ENCODE measurements at places on chromosomes 16 and 17.

DNA sequence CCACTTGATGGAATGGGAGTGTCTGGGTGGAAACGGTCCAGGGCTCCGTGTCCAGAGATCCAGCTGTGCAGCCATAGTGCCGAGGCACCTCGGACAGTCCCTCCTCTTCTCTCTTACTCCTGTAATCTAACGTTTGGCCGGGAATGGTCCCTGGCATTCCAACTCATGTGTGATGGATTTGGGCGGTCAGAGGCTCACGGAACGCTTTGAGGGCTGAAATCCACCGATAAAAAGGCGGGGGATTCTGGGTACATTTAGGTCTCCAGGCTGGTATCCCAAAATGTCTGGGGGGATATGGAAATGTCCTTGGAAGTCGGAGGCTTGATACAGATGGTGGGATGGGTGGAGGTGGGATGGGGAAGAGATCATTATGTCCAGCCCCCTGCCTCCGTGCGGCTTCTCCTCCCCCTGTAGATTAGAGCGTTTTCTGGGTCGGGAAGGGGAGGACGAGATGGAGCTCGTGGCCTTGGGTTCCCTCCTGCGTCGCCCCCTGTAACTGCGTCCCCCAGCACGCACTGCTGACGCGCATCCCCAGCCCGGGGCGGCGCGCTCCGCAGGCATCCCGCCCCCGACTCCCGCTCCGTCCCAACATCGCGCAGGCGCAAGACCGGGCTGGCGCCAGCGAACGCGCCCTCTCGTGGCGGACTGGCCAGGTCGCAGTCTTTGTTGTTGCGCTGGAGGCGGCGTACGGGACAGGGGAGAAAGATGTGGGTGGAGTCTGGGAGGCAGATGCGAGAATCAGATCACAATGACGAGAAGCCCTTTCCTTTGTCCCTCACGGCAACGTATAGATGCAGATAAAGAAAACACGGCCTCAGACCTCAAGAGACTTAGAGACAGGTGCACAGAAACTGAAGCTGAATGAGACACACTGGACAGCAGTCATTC, 4.5 kb upstream of the SGCA start:
- peak; percentile 96 for DNase-seq

DNA sequence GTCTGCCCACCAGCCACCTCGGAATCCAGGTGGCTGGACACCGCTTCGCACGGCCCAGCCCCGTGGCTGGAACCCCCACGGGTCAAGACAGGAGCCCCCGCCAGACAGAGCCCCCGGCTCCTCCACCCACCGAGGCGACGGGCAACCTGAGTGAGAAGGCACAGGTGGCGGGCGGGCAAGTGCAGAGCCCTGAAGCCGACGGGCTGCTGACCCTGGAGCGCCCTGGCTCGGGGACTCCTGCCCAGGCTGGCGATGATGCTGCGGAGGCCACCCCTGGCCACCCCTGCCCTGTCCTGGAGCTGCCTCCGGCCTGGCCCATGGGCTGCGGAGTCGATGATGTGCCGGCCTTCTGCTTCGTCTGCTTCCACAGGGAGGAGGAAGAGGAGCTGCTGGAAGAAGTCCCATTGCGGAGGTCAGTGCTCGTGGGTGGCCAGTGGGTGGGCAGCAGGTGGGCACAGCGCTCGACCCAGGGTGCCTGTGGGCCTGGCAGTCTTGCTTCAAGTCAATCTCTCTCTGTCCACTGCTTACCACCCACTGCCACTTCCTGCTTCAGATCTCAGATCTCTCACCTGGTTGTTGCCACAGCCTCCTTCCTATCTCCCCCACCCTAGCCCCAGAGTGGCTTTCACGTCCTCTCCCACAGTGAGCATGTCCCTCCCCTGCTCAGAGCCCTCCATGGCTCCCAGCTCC, 33.1 kb upstream of the SBK1 start:
- DNase-seq, result no peak

DNA sequence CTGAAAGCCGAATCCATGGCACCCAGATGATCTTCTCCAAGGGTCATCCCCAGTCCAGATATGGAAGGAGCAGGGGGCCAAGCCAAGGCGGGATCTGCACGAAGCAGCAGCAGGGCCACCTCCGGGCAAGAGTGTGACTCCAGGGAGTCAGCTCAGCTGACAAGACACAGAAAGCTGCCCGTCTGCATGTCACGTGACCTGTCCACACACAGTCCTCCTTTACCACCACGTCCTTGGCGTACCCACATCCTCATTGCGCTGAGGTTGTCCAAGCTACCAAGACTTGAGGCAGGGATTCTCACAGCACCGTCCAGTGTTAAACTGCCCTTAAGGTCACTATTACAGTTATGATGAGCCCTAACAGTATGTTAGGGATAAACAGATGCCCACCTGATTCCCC, 11.3 kb upstream of the CYTH1 start:
- DNase-seq, result no peak

GRCh38 chr17:2179615-2180295, 123.8 kb downstream of the SMG6 start:
- no peak for DNase-seq

- no peak for DNase-seq
These were observed 121.3 kb downstream of the RAB11FIP4 start for GRCh38 chr17:31512796-31513195.

DNA sequence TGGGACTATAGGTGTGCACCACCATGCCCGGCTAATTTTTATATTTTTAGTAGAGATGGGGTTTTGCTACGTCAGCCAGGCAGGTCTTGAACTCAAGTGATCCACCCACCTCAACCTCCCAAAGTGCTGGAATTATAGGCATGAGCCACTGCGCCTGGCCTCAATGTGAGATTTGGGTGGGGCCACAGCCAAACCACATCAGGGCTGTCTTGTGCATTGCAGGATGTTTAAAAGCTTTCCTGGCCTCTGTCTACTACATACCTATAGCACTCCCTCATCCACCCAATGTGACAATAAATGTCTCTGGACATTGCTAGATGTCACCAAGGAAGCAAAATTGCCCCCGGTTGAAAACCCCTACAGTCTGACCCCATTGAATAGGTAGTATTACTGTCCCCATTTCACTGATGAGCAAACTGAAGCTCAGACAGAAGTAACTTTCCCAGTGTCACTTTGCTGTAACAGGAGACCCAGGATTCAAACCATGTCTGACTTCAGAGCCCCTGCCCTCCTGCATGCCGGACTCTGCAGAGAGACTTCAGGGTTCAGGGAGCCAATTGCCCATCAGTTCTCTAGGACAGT, 3.6 kb upstream of the MAP3K14 start:
- DNase-seq, result peak; percentile 37

DNA sequence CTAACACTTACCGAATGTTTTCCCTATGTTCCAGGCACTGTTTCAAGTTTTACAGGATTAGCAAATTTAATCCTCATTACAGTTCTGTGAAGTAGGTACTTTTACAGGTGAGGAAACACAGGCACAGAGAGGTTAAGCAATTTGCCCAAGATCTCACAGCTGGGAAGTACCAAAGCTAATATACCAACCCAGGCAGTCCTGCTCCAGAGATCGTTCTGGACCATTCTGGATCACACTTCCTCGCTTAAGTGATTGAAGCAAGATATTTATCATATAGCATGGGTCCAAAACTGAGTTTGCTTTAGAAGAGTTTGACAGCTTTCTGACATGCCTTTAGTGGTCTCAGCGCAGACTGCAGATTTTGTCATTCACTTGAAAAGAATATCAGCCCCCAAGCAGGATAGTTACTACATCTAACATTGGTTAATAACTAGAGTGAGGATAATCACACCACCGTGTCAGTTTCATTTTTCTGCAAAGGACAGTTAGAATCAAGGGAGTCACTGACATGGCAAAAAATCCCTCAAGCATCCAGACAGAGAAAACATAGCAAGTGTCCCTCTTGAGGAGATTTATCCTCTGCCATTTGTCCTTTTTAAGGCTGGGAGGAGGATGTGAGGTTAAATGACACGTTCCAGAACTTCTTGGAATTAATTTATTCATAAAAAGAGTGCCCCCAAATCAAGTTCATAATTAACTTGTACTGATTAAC, 5.1 kb downstream of the HS3ST3B1 start:
- no peak for DNase-seq

GRCh38 chr16:75336521-75336920, 85.1 kb upstream of the BCAR1 start:
- no peak for DNase-seq

- no peak for DNase-seq
These were observed at the start of gene KRT23 for GRCh38 chr17:40937384-40937819. TSS of gene KRT23 (minus strand) at chr17:40937646. CDS start at chr17:40936603, 1,043 bp downstream.

GRCh38 chr17:10285896-10286295, 86.9 kb downstream of the MYH13 start:
- DNase-seq, result no peak

DNA sequence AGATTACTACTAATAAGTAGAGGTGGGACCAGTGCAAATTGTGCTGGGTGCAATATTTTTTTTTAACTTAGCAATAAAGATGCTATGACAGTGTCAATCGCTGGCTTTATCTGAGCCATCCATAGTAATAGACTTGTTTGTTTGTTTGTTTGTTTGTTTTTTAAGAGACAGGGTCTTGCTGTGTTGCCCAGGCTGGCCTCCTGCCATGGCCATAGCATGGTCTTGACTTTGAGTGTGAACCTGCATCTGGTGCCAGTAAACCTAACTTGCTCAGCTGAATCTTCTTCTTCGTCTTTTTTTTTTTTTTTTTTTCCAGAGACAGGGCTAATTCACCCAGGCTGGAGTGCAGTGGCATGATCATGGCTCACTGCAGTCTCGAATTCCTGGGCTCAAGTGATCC, 46.6 kb downstream of the ZNRF1 start:
- DNase-seq, result no peak

DNA sequence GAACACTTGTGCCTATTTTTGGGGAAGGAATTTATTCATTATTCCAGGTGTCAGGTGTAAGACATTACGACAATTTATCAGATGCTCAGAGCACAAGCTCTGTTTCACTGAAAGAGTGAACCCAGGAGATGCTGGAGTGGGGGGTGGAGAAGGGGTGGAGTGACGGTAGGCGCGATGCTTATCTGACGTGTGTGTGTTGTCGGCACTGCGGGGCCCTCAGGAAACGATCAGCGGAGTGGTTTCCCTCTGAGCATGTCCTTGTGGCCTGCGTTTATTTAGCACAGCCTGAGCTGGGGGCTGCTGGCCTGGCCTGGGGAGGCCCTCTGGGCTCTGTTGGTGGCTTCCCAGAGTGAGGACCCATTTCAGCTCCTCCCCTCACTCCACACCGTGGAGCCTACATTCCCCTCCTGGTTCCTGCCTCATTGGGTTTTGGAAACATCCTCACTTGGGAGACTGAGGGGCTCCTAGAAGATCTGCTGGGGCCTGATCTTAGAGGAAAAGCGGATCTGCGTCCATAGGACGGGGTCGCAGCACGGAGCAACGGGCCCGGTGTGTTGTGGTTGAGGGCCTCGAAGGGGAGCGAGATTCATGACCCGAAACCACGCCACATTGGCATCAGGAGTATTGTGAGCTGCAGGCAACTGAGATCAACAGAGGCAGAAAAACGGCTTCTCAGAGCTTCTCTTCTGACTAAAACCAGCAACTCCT, 19.0 kb upstream of the GNG13 start:
- DNase-seq, result peak; percentile 48

DNA sequence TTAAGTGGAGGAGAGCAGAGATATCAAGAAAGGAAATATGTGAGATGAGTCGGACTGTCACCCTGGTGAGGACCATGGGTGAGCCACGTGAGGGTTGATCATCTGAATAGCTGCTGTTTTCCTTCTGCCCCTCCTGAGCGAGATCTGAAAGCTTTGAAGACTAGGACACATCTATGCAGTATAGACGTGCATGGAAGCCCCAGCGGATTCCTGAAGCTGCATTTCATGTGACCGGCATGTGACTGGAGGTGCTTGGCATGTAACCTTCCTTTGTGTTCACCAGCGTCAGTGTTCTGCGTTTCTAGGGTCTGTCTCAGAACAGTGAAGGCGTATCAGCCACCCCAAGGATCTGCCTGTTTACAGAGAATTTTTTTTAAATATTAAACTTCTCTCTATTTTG, 75.1 kb downstream of the MSI2 start:
- DNase-seq, result no peak

DNA sequence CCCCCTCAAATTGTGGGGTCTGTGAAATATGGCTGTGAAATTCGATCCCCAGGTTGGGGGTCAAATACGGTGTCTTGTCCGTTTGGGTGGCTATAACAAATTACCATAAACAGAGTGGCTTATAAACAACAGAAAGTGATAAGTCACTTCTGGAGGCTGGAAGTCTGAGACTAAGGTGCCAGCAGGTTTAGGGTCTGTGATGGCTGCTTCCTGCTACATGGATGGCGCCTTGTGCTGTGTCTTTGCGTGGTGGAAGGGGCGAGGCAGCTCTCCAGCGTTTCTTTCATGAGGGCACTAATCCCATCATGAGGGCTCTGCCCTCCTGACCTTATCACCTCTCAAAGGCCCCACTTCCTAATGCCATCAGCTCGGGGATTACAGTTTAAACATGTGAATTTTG, 120.0 kb downstream of the IRF8 start:
- no peak for DNase-seq

- DNase-seq, result no peak
These were observed 46.5 kb downstream of the SDR42E1 start for GRCh38 chr16:81964808-81965207.

GRCh38 chr16:17177959-17178905, 292.5 kb downstream of the XYLT1 start:
- no peak for DNase-seq

GRCh38 chr16:27781195-27781524, 231.2 kb downstream of the KATNIP start:
- no peak for DNase-seq

DNA sequence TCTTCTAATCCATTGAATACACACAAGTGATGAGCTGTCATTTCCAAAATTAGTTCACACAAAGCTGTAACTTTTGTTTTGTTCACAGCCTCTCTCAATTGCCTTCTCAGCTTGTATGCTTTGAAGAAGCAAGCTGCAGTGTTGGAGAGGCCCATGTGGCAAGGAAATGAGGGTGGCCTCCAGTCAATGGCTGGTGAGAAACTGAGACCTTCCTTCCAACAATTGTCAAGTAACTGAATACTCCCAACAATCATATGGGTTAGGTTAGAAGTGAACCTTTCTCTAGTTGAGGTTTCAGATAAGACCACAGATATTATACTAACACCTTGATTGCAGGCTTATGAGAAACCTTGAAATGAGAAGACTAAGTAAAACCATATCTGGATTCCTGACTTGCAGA, 82.4 kb upstream of the SOX9 start:
- no peak for DNase-seq

GRCh38 chr17:50794361-50794760, 27.0 kb upstream of the ANKRD40CL start:
- DNase-seq, result no peak

- no peak for DNase-seq
These were observed 67.6 kb downstream of the CDH13 start for GRCh38 chr16:82694239-82694874.

- peak; percentile 34 for DNase-seq
These were observed 111.4 kb downstream of the SNX29 start for GRCh38 chr16:12087901-12088421.

GRCh38 chr16:65319621-65320231, 197.9 kb upstream of the CDH11 start:
- DNase-seq, result no peak

DNA sequence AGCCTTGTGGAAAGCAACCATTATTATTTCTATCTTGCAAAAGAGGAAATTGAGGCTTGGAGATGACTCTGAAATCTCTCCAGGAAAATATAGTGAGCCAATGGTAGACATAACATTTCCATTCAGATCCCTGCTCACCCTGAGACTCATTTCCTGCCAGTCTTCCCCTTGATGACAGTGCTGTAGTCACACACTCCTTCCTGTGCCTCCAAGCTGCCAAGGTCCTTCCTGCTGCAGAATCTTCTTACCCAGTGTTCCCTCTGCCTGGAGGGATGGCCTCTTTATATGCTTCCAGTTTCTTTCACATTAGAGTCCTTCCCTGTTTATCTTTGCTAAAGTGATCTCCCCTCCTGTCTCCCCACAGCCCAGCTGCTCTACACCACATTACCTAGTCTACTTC, 648.1 kb downstream of the TOX3 start:
- peak; percentile 0 for DNase-seq

All from CD4-positive, alpha-beta T cell treated with Interleukin-17A for 1 hour (primary cell).